ELR (cell line): ENCODE measurements at places on chromosomes 7 and 10.

- DNase-seq = no peak
These were observed 101.4 kb downstream of the ITGB8 start for GRCh38 chr7:20432071-20432470.

GRCh38 chr7:151310578-151310977 is 31.0 kb upstream of the NUB1 start:
- peak; percentile 49 for DNase-seq

DNA sequence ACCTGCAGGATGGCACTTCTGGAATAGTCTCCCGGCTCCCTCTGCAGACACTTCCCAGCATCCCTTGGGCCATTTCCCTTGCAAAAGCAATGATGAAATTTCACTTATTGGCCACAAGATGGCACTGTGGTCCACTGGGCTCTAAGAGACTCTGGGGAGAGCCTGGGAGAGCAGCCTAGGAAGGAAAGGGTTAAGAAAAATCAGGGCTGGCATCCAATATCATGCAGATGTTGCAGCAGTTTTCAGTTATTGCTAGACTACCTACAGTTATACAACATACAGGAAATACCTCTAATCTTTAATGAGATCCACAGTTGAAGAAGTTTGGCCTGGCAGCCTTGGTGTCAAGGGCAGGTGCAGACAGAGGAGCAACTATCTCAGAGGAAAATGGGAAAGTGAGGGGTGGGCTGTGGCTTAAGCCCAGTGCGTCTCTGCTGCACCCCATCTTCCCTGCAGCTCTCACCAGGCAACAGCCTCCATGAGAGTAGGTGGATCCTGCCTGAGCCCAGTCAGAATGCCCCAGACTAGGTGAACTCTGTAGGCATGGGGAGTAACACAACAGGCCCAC is 100.2 kb upstream of the PRSS58 start:
- peak; percentile 69 for DNase-seq

DNA sequence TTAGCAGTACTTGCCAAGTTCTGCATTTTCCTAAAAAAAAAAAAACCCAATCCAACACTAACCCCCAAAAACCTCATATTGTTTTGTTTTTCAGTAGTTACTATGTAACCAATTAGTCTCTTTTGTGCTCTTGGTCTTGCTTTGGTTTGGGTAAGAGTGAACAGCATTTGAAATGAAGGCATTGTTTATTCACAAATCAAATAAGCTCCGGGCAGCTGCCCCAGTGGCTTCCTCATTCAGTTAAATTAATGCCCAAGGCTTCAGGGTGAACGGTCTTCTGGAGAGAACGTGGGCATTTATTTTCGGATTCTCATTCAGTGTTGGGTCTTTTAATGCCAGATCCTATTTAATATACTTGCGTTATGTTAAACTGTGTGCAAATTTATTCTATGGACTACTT is 108.7 kb downstream of the GFRA1 start:
- DNase-seq = no peak

- DNase-seq = peak; percentile 96
These were observed 53.9 kb downstream of the CUBN start for GRCh38 chr10:17075533-17076359.

- DNase-seq = no peak
These were observed 34.1 kb downstream of the SAMD8 start for GRCh38 chr10:75145590-75145989.

DNA sequence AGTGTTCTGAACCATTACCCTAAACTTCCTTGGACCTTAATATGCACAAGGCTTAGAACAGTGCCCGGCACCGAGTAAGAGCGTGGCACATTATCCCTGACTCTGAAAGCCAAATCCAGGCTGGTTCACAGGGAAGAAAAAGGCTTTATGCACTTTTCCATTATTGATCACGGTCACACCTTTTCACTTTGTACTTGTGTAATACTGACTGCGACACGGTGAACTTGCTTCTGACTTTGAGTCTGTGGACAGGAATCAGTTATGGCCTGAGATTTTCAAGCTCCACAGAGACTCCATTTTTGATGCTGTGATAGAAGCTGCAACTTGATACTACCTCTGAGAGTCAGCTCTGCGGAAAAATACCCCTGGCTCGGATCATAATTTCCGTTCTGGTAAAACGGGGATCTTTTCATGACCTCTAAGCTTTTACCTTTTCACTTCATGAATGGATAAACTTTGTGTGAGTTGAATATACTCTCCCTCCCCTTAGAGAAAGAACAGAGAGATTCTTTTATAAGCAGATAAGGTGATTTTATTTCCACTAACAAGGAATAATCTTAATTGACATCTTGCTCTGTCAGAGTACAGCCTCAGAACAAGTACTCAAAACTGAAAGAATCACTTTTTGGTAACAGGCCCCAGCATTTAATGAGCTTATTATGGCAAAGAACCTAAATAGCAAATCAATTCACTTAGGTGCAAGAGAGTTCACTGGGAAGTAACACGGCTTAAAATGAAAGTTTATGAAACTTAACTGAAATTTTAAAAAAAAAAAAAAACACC is 88.8 kb downstream of the ELMO1 start:
- DNase-seq = no peak

GRCh38 chr7:121544238-121544637 is 148.1 kb upstream of the FAM3C start:
- DNase-seq = no peak

DNA sequence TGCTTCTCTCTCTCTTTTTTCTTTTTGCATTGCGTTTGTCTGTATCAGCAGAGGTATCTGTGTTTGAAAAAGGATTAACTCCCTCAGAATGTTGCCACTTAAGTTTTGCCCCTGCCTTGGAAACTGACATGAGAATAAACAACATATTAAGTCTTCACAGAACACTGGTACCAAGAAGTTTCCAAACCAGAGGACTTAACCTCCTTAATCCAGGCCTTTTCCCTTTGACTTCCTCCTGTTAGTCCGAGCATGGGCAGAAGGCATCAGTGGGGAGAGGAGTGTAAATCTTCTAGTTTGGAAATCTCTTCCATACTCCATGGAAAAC is 681.4 kb downstream of the LRMDA start:
- DNase-seq = no peak
